ENCODE measurements at places on chromosomes 13 and 19. TPM values are rescaled to one million over a fixed set of nuclear protein-coding genes. Genes with fewer than 3 reads are reported as not detected.

DNA sequence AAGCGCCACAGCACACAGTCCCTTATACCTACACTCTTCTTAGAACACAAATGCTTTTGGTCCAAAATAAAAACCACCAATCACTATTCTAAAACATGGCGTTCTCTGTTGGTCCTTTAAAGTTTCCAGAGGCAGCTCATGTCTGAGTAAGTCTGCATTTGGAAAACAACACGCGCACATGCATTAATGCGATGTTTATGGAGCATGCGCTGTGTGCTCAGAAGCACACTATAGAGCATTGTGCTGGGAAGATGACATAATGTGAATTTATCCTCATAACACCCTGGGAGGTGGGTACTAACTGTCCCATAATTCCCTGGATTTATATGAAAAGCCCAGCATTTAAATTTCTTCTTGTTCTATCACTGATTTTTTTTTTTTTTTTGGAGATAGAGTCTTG lies 10.7 kb downstream of the ZNF682 start:
- no peak for DNase-seq

- peak; percentile 81 for DNase-seq
Observed at GRCh38 chr13:43245374-43245964, 222.1 kb downstream of the DNAJC15 start.

DNA sequence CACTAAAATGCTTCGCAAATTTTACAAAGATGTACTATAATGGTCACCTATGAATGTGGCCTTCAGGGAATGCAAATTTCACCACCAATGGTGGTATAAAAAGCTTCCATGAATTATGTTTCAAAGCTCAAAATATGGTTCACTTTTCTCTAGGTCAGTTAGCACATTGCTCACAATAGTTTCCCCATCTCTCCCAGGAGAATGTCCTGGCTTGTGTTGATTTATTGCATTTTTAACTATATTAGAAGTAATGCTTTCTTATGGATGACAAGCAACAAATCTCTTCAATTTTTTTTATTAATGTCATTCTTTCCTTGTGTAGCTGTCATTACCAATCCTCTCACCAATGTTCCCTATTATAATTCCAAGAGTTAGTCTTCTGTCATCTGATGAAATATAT lies 621.2 kb downstream of the TBC1D4 start:
- no peak for DNase-seq

DNA sequence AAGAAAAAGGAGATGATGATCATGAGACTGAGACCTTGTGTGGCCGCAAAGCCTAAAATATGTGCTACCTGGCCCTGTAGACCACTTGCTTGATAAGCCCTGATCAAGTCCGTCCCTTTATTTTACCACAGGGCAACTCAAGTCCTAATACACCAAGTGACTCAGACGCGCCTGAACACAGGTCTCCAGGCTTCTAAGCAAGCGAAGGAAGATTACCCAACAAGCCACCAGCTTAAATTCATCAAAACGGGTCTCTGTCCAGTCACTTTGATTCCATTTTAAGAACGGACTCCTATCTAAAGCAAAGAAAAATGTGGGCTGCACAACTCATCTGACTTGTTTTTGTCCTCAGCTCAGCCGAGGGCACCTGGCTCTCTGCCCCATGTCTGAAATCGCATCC lies 26.8 kb downstream of the SLC7A1 start:
- no peak for DNase-seq

The ZNF491 gene
- 2.2 TPM for total RNA-seq

The GJB6 gene
- total RNA-seq = not detected

DNA sequence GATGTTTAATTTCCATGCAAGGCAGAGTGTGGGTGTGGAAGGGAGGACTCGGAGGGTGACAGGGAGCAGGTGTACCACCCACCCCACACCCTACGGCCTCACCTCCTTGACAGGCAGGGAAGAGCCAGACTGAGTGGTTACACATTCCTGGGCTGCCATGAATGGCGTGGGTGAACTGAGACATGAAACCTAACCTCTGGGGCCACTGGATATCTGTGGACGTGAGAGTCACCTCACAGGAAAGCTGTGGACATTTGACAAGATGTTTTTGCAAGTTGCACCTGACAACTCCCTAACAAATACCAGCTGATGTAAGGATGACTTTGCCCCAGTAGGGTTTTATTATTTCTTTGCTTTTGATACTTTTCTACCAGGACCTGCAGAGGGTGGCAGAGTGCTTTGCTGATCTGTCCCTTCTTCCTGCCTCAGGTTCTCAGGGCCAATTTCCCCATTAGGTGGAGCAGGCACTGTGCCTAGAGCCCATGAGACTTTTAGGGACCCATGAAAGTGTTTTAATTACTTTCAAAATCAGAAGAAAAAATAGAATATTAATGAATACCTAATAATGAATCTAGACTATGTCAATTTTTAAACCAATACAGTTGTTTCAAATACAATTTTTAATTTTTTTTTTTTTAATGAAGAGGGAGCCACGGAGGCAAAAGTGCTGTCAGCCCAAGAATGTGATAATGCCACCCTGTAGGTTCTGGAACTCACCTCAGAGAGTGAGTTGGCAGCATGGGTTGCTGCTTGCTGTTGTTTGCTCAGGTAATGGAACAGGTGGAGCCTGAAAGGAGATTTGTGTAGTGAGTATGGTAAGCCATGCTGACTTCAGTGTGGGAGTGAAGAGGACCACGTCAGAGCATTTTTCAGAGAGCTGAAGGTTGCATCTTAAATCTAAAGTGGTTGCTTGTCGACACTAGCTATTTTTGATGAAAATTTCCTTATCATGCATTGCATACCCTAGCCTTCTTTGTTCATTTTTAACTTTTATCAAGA lies 58.0 kb upstream of the CYSLTR2 start:
- peak; percentile 84 for DNase-seq

DNA sequence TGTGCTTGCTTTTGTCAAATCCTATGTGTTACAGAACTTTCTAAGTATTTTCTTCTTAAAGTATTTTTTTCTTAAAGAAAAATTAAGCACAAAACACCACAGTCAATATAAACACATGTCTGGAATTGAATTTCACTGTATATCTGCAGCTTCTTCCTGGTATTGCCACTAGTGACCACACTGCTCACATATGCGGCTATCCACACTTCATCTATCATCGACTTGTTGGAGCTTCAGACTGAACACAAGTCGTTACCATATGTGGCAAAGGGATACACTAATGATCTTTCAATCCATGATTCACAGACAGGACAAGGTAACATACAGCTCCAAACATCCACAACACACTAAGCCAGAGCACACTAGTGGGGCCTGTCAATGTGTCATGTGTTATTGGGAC lies 498.4 kb upstream of the ARGLU1 start:
- no peak for DNase-seq

- no peak for DNase-seq
Observed at GRCh38 chr19:8255426-8256125, 46.4 kb downstream of the CERS4 start.

The ZNF616 gene
- total RNA-seq = 7.4 TPM

The ZNF737 gene
- total RNA-seq = 3.5 TPM

The APC2 gene
- total RNA-seq = 0.32 TPM

GRCh38 chr19:49391581-49392399 lies 3.7 kb downstream of the KASH5 start:
- peak; percentile 74 for DNase-seq

The PSG6 gene
- 0.32 TPM for total RNA-seq

DNA sequence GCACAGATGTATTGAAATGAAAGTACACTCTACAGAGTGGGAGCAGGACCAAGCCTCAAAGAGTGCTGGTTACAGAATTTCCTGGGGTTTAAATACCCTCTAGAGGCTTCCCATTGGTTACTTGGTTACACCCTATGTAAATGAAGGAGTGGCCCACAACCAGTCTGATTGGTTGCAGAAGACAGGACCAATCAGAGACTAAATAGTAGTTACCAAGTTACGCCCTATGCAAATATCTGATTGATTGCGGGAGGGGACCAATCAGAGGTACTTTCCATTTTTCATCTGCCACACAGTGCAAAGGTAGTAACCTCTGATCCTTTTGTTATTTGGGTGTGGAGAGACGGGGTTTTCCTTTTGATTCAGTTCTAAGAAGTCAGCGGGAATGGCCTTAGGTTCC lies 5.5 kb upstream of the ZFP82 start:
- DNase-seq = no peak

The FGF21 gene
- not detected for total RNA-seq

DNA sequence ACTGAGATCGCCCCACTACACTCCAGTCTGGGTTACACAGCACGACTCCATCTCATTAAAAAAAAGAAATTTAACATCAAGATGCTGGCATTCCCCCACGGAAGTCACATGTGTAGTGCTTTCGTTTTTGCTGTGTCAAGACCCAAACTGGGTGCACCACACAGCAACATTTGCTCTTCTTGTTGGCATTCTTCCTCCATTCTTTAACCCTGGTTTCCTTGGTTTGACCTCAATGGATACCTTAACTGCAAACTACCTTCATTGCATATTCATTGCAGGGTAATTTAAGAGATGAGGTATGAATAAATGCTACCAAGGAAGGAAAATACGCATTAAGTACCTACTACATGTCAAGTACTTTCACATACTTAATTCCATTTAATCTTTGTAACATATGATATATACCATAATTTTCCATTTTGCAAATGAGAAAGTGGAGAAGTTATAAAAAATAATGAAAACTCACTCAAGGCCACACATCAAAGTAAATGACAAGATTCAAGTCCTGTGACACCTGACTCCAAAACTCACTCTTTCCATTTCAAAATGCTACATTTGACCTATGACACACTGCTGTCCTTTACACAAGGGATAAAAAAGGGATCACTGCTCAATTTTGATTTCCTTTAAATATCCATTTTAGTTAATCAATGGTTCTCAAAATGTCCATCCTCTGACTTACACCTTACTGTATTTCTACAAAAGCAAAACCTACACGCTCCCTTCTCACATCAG lies 59.2 kb downstream of the STK24 start:
- DNase-seq = no peak

DNA sequence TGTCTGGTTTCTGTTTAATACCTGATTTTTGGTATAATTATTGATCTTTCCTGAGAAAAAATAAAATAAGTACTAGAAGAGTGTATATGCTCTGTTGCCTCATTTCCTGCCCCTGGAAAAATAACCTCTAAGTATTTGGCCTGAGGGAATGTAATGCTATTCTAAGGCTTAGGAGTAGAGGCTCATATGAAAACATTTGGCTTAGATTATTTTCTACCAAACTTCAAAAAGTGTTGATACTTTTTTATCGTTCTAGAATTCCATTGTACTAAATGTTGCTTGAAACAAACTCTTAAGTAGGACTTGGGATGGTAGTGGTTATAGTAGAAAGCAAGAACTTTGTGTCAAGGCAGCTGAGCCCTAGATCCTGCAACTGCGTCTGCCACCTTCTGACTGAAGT lies 57.8 kb downstream of the COG3 start:
- DNase-seq = peak; percentile 70

DNA sequence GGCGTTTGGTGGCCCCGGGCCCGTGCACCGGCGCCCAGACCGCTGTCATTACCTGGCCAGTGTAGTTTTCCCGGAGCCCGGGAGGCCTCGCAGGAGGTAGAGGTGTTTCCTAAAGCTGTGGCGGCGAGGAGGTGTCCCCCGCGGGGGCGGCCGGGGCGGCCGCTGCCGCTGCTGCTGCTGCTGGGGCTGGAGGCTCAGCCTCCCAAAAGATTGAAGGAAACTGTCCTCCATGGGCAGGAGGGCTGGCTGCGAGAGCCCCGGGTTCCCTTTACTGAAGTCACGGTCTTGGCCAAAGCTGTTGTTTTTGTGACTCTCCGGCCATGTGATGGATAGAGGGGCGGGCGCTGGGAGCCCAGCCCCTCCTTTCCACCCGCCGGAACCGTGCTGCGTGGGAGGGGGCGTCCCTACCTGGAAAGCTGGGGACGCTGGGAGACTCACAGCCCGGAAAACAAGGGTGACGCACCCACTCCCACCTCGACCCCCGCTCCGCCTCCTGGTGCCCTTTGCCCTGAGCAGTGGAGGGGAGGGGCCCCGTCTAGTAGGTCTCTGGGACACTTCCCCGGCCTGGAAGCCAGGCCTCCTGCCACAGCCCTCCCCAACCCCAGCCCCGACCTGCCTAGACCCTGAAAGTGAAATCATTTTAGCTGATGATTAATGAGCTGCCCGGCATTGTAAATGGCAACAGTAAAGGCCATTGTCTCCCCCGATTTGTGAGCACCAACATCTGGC lies at the start of gene N4BP2L1:
N4BP2L1 (minus strand) TSS at position 279 of the 729 bp plus-strand sequence; CDS start at position 231, 48 bp downstream.
- no peak for DNase-seq

- DNase-seq = no peak
Observed at GRCh38 chr13:50359041-50359367, 343.8 kb downstream of the KCNRG start.

GRCh38 chr13:114229506-114229905 lies 5.2 kb upstream of the CDC16 start:
- peak; percentile 16 for DNase-seq

DNA sequence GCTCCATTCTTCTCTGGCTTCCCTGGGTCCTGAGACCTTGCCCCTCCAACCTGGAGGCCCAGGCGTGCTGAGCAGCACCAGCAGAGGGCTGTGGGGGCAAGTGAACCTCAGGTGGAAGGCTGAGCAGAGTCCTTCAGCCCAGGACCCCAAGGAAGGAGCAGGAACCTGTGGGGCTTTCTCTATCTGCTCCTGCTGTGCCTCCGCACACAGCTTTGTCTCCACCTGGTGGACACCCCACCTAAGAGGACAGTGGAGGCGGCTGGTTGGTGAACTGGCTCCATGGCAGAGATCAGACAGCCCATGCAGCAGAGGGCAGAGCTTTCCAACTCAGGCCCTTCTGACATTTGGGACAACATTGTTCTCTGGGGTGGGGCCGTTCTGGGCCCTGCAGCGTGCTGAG lies 19.7 kb downstream of the ZFR2 start:
- no peak for DNase-seq

The KCNC3 gene
- not detected for total RNA-seq

DNA sequence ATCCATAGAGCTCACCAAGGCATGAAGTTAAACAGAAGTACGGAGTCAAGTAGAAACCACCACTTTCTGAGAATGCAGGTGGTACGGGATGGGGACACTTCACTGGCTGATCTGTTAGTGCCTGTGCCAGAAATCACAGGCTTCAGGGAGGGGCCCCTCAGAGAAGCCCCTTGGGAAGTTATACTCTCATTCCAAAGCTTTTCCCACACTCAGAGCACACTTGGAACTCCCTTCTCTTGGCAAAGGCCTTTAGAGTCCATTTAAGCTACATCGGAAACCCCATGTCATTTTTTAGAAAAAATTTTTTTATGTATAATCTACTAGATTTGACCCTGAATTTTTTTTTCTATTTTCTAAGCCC lies 80.7 kb upstream of the WASF3 start:
- DNase-seq = no peak

The PCDH8 gene
- total RNA-seq = not detected

- DNase-seq = no peak
Observed at GRCh38 chr13:78029901-78030300, 111.3 kb upstream of the EDNRB start.

Data from fibroblast of villous mesenchyme (primary cell).